ENCODE measurements at places on chromosomes 1 and 21. TPM values are rescaled to one million over a fixed set of nuclear protein-coding genes. Genes with fewer than 3 reads are reported as not detected.

Gene RGS8
- 0.03 TPM for total RNA-seq

DNA sequence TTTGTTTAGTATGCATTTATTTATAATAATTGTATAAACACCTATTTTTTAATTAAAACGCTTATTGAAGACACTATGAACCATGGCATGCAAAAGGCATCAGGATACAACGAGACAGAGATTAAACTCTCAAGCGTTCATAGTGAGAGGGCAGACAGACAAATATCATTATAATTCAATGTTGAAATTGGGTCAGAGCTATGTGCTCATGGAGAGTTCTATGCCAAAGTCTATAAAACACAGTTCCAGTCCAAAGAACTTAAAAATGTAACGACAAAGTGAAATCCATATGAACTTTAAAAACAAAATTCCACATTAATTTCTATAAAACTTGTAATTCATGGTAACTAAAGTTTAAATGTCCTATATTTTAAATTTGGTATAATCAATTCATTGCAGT is 724.0 kb downstream of the LTN1 start:
- DNase-seq: no peak

Gene C1orf226
- total RNA-seq: 7.9 TPM

GRCh38 chr1:112250892-112251291 is 145.1 kb upstream of the CTTNBP2NL start:
- no peak for DNase-seq

GRCh38 chr1:67777440-67777839 is 55.8 kb downstream of the GNG12 start:
- peak; percentile 31 for DNase-seq

- peak; percentile 76 for DNase-seq
Observed at GRCh38 chr1:94926126-94926914, 590 bp downstream of the CNN3 start.

DNA sequence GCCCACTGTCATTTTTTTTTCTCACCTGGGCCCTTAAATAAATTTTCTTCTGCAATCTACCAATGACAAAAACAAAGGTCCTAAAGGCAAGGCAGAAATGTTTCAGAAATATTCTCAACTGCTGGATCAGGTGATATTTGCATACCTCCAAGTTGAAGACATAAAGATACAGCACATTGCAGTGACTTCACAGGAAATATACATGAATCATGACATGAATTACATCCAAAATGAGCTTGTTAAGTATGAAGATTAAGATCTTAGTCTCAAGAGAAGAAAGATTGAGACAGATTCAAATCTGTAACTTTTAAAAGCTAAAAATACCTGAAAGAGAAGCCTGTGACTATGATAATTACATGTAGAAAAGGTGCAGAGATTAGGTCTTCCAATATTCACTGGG is 207.8 kb downstream of the SIPA1L2 start:
- no peak for DNase-seq

Data from lung (tissue), 17 donors.